ENCODE measurements at places on chromosomes 7 and 10.

DNA sequence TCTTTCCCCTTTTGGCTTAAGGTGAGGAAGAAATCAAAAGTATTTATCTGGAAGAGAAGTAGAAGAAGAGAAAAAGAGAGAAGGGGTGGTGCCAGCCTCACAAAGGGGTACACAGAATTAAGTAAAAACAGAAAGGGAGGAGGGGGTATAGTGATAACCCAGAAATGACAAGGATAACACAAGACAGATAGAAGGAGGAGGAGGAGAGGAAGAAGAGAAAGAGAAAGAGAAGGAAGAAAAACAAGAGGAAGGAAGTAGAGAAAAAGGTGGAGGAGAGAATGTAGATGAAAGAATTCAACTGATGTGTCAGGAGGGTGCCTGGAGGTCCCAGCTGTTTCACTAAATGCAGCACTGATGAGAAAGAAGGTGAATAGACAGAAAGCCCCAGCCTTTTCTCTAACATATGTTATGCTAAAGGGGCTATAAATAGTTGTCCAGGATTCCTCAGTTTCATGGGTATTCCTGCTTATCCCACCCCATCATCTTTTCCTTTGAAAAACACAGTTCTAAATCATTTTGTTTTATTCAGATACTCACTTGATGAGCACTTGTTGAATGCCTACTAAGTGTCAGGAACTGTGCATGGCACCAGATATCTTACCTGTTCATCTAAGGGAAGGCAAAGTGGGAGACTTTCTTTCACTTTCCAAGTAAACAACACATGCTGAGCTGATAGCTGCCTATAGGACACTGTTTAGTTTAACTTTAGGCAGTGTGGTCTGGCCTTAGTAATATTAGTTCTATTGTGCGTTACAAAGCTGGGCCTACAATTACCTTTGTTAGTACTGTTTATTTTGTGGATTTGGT lies 8.0 kb downstream of the SEMA3E start:
- DNase-seq: no peak

- DNase-seq: no peak
Observed at GRCh38 chr7:90530263-90530662, 60.8 kb downstream of the PTTG1IP2 start.

GRCh38 chr10:24916365-24916764 lies 36.0 kb downstream of the PRTFDC1 start:
- DNase-seq: no peak

DNA sequence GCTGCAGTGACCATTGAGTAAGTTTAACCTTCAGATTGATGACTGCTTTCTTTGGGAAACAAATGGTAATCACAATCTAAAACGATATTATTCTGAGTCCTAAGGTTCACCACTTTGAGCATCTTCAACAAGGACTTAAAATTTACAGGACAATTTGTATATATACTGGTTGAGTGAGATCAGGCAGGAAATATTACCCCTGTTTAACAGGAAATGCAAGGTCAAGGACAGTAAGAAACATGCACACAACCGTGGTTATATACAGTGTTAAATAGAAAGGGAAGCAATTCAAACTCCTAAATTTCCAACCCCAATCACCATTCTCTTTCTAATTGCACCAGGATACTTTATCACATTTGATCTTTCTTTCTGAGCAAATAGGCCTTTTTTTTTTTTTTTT lies 96.1 kb downstream of the ZNF277 start:
- DNase-seq: no peak

GRCh38 chr7:42495256-42495655 lies 258.2 kb upstream of the GLI3 start:
- no peak for DNase-seq

- DNase-seq: no peak
Observed at GRCh38 chr10:129035052-129035827, 431.8 kb upstream of the MGMT start.

GRCh38 chr10:17547060-17547459 lies 70.1 kb downstream of the HACD1 start:
- no peak for DNase-seq

GRCh38 chr7:18694484-18694883 lies 198.9 kb downstream of the HDAC9 start:
- DNase-seq: no peak

DNA sequence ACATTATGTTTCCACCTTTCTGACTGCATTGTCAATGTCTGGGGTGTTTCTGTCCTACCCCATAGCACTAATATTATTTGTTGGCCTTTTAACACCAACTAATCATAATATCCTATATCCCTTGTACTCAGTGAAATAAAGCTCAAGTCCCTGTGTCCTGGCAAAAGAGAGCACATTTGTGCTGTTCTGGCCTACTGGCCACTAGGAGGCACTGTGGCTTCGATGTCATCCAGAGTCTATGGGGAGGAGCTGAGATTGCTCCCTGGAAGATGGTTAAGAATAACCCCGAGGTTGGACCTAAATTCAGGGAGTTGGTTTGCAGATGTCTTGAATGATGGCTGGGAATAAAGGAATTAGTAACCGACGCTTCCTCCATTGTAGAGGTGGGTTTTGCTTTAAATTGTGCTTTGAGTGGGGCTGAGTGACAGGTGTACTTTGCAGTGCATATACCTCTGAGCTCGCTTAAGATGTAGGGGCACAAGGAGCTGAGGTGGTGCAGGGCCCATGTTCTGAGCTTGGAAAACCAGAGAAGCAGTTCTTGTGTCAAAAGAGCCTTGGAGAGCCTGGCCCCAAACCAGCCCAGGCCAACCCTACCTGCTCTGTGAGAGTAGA lies 191.2 kb upstream of the PRSS1 start:
- peak; percentile 14 for DNase-seq

GRCh38 chr10:6383096-6383812 lies 180.5 kb downstream of the PFKFB3 start:
- DNase-seq: no peak

- no peak for DNase-seq
Observed at GRCh38 chr7:120991161-120991560, 2.6 kb downstream of the CPED1 start.

DNA sequence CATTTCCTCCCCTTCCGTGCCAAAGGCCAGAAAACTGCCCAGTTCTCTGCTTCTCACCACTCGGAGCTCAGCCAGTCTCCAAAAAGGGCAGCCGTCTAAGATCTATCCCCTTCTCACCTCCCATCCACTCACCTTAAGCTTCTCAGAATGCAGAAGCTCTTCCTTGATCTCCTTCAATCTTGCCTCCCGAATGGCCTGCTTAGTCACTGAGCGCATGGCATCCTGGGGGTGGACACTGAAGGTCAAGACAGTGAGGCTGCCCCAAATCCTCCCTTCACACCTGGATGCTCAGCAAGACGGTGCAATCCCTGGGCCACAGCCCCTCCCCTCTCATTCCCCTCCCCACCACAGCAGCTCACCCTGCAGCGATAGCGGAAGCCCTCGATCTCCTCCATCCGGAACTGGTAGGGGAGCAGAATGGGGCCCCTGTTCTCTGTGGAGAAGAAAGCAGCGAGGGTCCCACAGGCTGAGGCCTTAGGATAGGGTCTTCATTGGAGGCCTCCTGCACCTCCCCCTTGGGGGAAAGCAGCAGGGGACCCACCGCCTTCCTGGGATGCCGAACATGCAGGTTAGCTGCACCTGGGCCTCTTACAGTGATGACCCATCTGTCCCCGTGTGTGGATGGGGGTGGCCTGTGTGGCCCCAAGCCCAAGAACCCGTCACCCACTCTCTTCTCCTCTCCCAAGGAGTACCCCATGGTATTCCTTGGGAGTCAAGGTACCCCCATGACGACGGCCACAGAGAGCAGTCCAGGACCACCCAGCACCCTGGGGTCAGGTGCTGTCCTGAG lies 4.7 kb downstream of the DDX56 start:
- DNase-seq: no peak

GRCh38 chr10:113665806-113666354 lies 2.0 kb upstream of the NRAP start:
- DNase-seq: no peak

DNA sequence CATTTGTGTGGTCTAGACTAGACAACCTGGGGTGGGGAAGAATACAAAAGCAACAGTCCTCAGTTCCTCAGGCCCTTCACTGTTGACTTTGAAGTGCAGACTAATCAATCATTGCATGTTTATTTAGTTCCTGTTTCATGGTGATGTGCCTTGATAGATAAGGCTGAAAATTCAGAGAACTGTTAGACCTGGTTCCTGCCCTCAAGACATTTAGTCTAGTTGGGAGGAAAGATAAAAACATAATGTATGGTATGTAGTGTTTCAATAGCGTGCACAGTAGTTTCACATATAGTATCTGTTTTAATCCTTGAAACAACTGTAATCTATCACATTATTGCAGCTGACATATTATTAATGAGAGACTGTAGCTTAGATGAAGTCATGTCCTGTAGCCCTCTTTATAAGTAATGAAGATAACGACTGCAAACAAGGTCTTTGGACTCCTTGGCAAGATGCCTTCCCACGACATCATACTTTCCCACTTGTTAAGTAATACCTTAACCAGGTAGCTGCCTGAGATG lies 124.0 kb downstream of the CELF2 start:
- no peak for DNase-seq

GRCh38 chr10:84065804-84066601 lies 73.3 kb upstream of the GHITM start:
- DNase-seq: no peak

DNA sequence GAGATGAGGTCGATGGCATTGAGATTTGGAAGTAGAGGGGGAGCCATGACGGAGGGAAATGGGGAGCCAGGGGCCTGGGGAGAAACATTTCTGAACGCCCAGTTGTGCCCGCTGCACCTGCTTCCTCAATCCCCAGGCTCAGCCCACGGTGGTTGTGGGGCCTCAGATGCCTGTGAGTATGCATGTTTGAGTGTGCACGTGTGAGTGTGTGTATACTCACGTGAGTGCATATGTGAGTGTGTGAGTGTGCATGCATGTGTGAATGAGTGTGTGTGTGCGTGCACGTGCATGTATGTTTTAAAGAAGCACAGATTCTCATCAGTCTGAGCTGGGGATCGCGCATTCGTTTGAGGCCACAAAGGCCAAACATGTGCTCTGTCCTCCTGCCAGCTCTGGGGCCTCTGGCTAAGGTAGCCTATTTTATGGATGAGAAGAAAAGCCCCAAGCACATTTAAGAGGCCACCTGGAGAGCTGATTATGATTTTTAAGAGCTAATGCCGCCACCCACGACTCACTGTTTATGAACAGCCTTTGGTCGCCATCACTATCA lies 154.8 kb downstream of the ARHGAP12 start:
- DNase-seq: no peak

DNA sequence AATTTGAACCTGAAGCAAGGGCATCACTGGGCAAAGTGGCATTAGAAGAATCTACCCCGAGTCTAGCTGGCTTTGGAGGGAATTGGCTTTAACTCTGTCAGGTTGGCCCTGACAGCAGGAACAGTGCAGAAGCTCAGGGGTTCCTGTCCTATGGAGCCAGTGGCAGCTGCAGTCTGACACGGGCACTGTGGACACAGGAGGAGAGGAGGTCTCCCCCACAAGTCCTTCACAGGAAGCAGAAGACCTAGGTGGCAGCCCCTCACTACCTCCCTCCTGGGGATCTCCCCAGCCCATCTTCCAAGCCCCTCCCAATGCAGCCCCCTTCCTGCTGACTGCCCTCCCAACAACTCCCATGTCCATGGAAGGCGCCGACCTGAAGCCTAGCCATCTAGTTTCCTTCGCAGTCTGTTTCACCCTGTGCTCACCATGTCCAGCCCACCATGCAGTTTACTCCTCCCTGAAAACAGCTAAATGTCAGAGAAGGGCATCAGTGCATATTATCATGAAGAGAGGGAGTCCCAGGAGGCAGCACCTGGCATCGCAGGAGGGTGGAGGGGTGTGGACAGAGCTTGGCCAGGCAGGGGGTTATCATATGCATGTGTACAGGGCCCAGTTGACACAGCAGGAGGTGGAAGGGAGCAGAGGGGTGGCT lies 17.9 kb upstream of the GDF10 start:
- no peak for DNase-seq

DNA sequence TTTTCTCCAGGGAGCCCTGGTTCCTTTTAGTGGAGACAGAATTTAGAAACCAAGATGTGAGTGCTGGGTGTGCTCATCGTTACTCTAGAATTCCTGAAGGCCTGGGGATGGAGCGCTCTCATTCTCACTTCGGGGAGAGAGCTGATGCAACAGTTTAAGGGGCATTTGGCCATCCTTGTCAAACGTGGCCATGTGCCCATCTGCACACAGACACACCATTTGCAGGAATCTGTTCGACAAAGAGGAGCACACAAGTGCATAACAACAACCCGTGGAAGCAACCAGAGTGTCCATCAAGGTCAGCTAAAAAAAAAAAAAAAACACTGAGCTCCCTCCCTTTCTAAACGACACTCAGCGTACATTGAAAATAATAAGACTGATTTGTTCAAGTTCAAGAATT lies 23.0 kb upstream of the RET start:
- DNase-seq: no peak

- no peak for DNase-seq
Observed at GRCh38 chr7:40847921-40848320, 713.1 kb downstream of the SUGCT start.

DNA sequence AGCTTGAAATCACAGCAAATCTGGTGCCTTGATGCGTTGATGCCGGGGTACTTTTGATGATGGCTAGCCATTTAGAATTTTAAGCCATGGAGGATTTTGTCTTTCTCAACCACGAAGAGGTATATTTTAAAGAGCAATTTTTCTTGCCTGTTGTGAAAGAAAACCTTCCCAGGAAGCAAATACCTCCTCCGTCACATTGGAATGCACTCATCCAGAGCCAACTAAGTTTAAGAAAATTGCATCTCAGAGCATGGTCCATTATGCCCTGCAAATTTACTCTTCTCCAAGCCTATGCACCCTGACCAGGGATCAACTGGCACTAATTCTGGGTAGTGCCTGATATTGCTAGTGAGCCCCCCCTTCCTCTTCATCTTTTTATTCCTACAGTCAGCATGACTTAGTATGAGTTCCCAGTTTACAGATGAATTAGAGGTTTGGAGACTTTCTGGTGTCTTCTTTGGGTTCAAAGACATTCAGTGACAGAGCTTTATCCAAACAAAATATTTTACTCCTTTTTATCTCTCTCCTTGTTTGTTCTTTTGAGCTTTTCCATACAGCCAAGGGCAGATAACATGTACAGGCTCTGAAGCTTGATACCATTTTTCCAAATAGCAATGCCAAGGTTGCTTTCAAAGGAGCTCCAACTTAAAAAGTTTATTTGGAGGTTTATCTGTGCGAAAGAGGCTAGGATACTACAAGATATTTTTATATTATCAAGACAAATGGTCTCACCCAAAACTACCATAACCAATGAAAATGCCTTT lies 56.6 kb upstream of the ANK3 start:
- DNase-seq: no peak

DNA sequence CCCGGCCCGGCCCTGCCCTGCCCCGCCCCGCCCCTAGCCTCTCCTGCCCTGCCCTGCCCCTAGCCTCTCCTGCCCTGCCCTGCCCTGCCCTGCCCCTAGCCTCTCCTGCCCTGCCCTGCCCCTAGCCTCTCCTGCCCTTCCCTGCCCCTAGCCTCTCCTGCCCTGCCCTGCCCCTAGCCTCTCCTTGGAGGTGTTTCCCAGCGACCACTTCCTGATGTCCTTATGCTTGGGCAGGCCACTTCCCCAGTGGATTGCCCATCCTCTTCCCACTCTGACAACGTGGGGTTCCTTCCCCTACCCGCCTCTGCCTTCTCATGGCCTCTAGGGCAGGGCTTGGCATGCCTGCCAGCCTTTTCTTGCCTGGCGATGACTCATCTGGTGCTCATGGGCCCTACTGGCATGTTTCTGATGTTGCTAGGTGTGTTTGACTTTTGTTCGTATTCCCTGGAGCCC lies 21.2 kb downstream of the PRXL2A start:
- no peak for DNase-seq

GRCh38 chr10:104642658-104643302 lies 1.7 kb downstream of the SORCS3 start:
- no peak for DNase-seq

Measured in stimulated activated CD8-positive, alpha-beta memory T cell treated with anti-CD3 and anti-CD28 coated beads, Interleukin-7, amount 100 ng/mL, for 1 hour (primary cell).